ENCODE measurements at places on chromosomes 6 and 20. TPM values are rescaled to one million over a fixed set of nuclear protein-coding genes. Genes with fewer than 3 reads are reported as not detected.

UBE3D gene
- total RNA-seq, result 4.2 TPM

ULBP2 gene
- total RNA-seq, result 0.96 TPM

ARMH2 gene
- not detected for total RNA-seq

MOG gene
- not detected for total RNA-seq

IRF4 gene
- 6.3 TPM for total RNA-seq

MUCL3 gene
- not detected for total RNA-seq

OR2J3 gene
- total RNA-seq, result not detected

- no peak for DNase-seq
These were observed 209.8 kb downstream of the GJA1 start for GRCh38 chr6:121645100-121645745.

- DNase-seq, result no peak
These were observed 279.2 kb upstream of the EXOC2 start for GRCh38 chr6:971981-972640.

DNA sequence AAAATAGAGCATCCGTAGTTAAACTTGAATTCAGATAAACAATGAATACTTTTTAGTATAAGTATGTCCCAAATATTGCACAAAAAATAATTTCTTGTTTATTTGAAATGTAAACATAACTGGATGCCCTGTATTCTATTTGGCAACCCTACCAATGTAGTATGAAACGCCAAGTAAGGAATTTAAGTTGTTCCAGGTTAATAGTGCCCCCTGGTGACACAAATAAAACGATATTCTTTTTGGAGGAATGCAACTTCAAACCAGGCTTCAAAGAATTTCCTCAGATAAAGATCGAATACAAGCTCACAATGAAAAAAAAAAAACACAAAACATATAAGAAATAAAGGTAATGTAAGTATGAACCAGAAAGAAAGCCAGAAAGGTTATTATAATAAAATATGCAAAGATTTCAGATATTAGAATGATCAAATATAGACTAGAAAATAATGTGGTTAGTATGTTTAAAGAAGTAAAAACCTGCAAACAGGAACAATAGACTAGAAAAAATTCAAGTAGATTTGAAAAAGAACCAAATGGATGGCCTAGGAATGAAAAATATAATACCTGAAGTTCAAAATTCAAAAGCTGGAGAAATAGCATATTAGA lies 18.4 kb upstream of the AKAP7 start:
- DNase-seq, result no peak

DNA sequence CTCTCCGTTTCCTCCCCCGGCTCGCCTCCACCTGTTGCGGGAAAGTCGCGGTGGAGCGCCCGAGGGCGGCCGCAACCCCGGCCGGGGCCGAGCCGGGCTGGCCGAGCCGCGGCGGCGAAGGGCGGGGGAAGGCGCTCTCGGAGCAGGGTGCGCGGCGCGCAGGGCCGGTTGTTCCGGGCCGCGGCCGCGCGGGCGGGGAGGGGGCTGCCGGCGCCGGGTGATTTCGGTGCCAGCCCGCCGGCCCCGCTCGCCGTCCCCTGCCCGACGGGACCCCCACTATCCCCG lies 235 bp downstream of the MAP7 start:
- no peak for DNase-seq

- DNase-seq, result no peak
These were observed 255.5 kb downstream of the TAF4 start for GRCh38 chr20:61810066-61810737.

DNA sequence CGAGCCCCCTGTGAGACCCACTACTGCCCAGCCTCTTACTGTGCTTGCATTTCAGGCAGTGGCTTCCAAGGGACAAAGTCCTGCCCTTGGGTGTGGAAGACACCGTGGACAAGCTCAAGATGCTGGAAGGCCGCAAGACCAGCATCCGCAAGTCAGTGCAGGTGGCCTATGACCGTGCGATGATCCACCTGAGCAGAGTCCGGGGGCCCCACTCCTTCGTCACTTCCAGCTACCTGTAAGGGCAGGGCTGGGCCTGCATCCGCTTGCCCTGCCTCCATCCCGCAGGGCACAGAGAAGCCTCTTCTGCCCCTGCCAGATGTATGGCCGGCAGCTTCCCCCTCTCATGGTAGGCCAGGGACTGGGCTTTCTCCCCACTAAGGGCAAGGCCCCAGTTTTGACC lies 33.8 kb downstream of the BRPF3 start:
- peak; percentile 80 for DNase-seq

- DNase-seq, result no peak
These were observed 89.0 kb downstream of the SLC22A3 start for GRCh38 chr6:160437154-160437553.

GRCh38 chr6:99559057-99559456 lies 9.4 kb downstream of the CCNC start:
- no peak for DNase-seq

DNA sequence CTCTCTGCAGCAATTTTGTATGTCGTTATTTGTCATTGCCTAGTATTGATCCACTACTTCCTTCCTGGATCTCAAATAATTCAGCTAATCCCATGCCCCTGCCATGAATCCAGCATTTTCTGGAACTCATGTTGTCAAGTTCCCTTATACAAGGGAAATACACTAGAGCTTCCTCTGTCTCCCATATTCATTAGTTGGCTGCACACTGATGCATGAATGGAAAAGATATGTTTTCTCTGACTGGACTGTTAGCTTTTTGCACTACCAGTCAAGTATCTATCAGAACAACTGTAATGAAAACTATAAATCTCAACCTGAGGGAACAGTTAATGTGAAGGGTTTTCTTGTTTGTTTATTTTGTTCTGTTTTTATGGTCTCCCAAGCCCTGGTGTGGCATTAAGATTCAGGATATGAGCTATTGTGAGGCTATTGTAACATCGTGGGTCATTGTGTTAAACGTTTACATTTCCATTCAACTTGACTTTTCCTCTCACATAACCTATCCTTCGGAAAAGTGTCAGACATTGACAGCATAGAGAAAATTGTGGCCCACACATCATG lies 102.5 kb upstream of the FAM8A1 start:
- DNase-seq, result no peak

GRCh38 chr6:161985876-161986423 lies 712.1 kb upstream of the AGPAT4 start:
- no peak for DNase-seq

- no peak for DNase-seq
These were observed 1.3 kb upstream of the NKAIN2 start for GRCh38 chr6:123802351-123802696.

GRCh38 chr6:170344631-170345576 lies 38.3 kb downstream of the FAM120B start:
- no peak for DNase-seq
